ENCODE measurements at places on chromosomes 2 and 18.

- DNase-seq: no peak
These were observed 800 bp downstream of the RPRM start for GRCh38 chr2:153477636-153478288.

GRCh38 chr2:15412309-15412708 is 148.8 kb downstream of the NBAS start:
- DNase-seq: no peak

DNA sequence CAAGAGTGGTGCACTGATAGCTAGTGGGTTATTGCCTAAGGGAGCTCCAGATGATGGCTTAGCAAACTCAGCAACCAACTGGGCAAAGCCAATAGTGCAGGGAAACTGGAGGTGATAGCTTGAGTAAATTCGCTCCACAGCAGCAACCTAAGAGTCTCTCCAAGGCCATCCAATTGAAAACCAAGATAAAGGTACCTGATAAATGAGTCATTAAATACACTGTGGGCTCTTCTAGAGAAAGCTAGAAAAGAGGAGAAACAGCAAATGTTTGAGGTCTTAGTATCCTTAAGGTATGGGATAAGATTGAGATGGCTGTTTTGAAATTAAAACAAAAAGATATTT is 197.8 kb upstream of the ERBB4 start:
- DNase-seq: no peak

DNA sequence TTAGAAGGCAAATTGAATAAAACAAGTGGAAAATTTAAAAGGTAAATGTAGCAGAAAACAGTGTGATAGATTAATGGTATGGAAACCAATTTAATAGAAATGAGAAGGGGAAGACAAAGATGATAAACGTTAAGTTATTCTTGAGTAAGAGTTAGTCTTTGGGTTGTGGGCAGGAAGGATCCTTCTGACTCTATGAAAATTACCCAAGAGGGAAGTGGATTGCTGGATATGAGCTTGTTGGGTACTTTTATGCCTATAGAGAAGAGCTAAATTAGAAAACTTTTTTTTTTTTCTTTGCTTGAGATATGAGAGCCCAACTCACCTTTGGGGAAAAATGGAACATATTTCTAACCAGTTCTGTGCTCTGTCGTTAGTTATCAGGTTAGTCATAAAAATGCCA is 144.0 kb downstream of the LDLRAD4 start:
- no peak for DNase-seq
